ENCODE measurements at places on chromosomes 7 and 10. TPM values are rescaled to one million over a fixed set of nuclear protein-coding genes. Genes with fewer than 3 reads are reported as not detected.

MDH2 gene
- total RNA-seq: 312 TPM

ZPBP gene
- total RNA-seq: not detected

DENND2A gene
- total RNA-seq: 10.9 TPM

IRF5 gene
- 7.2 TPM for total RNA-seq

NUTM2D gene
- total RNA-seq: 4.0 TPM

OGA gene
- total RNA-seq: 67.4 TPM

All from adrenal gland (tissue), 19 donors.